Common myeloid progenitor, CD34-positive (primary cell): ENCODE measurements at places on chromosomes 12 and 14.

GRCh38 chr12:49552014-49552413 lies 13.2 kb downstream of the KCNH3 start:
- H3K4me3 ChIP-seq = no peak overlapping the region
- no peak for DNase-seq

GRCh38 chr12:20508962-20509361 lies 140.6 kb downstream of the PDE3A start:
- no peak for DNase-seq
- H3K4me1 ChIP-seq = peaks cover 2% of the 10 kb centered on the region
- H3K27me3 ChIP-seq = no peaks in the 10 kb centered on the region
- no peak overlapping the region for H3K27ac ChIP-seq

- H3K4me3 ChIP-seq = no peak overlapping the region
- H3K4me1 ChIP-seq = peaks cover 8% of the 10 kb centered on the region
- H3K27me3 ChIP-seq = no peaks in the 10 kb centered on the region
- no peak overlapping the region for H3K27ac ChIP-seq
Measured at GRCh38 chr14:71751264-71751663, 181.0 kb upstream of the RGS6 start.

DNA sequence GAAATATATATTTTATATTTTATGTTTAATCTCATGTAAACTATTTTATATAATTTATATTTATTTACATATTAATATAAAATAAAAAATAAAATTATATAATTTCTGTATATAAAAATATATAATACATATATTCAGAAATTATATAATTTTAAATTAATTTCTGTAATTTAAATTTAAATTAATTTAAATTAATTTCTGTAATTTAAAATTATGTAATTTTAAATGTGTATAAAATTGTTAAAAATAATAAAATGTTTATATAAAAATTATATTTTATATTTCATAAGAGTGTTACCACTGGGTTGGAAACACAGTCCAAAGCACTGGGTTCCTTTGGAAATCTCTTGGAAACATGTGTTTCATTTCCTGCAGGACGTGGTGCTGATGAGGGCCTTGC lies 94.6 kb downstream of the DNAH10 start:
- no peak overlapping the region for H3K27ac ChIP-seq
- no peaks in the 10 kb centered on the region for H3K27me3 ChIP-seq
- DNase-seq = no peak

DNA sequence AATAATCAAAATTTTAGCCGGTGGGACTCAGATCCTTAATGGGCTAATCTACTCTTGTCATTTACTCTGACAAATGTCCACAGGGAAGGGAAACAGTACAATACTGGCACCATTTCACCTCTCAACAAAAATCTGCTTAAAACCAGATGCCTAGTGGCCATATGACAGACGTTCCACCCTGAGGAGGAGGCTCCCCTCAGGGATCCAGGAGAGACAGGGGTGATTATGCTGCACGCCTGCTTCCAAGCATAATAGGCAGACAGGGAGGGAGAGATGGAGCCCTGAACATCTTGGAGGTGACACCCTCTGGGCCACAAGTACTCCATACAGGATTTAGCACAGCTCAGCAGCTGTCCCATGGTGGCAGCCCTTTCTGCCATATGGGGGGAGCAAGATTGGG lies 24.8 kb upstream of the AKAP6 start:
- no peak overlapping the region for H3K4me3 ChIP-seq
- H3K4me1 ChIP-seq = peaks cover 6% of the 10 kb centered on the region
- H3K27me3 ChIP-seq = no peaks in the 10 kb centered on the region
- H3K36me3 ChIP-seq = no peaks in the 10 kb centered on the region
- no peak overlapping the region for H3K27ac ChIP-seq

GRCh38 chr14:101711041-101711856 lies 50.3 kb upstream of the PPP2R5C start:
- DNase-seq = peak; percentile 41
- H3K27ac ChIP-seq = peak overlapping the region; percentile 76
- H3K27me3 ChIP-seq = peaks cover 65% of the 10 kb centered on the region
- no peak overlapping the region for H3K4me3 ChIP-seq
- peaks cover 8% of the 10 kb centered on the region for H3K4me1 ChIP-seq

DNA sequence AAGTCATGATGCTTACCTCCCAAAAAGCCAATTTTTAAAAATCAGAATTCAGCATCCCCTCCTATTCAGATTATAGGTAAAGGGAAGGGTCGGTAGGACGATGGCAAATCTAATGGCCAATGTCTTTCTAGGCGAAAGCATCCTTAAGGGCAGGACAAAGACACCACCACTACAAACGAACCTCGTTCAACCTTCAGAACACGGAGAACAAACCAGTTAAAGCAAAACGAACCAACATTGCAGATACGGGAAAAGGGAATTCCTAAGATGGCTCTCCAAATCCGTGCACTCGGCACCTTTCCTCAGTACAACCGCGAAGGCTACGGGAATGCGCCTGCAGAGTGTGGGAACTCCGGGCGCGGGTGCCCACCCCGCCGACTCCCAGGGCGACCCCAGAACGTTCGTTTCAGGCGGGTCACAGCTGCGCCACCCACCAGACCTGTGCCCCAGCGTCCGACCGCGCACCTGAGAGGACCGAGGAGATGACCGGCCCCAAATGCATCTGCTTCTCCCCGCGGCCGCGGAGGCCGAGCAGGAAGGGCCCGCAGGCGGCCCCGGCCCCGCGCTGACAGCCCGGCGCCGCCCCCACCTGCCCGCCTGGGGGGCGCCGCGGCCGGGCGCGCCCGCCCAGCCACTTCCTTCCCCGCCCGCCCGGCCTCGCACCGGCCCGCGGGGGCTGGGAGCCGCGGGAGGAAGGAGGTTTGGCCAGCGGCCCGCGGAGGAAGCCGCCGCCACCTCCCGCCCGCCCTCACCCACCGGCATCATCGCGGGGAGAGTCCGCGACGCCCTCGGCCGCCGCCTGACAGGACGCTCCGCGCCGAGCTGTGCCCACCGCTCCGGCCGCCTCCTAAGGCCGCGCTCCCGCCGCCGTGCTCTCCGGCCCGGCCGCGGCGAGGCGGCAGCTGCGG lies 578 bp downstream of the PPP1R13B start:
- no peaks in the 10 kb centered on the region for H3K36me3 ChIP-seq
- peak; percentile 52 for DNase-seq
- peak overlapping the region; percentile 71 for H3K4me3 ChIP-seq
- H3K4me1 ChIP-seq = peaks cover 22% of the 10 kb centered on the region
- H3K27me3 ChIP-seq = peaks cover 3% of the 10 kb centered on the region
- H3K27ac ChIP-seq = no peak overlapping the region

GRCh38 chr14:68696266-68696665 lies 96.6 kb downstream of the ZFP36L1 start:
- no peaks in the 10 kb centered on the region for H3K36me3 ChIP-seq
- peaks cover 30% of the 10 kb centered on the region for H3K4me1 ChIP-seq
- H3K27me3 ChIP-seq = no peaks in the 10 kb centered on the region

GRCh38 chr12:127819056-127819455 lies 447.9 kb upstream of the TMEM132C start:
- peak; percentile 40 for DNase-seq
- no peak overlapping the region for H3K4me3 ChIP-seq
- H3K4me1 ChIP-seq = no peaks in the 10 kb centered on the region
- H3K36me3 ChIP-seq = no peaks in the 10 kb centered on the region

GRCh38 chr12:128911861-128912260 lies 58.6 kb downstream of the GLT1D1 start:
- no peaks in the 10 kb centered on the region for H3K27me3 ChIP-seq
- H3K4me3 ChIP-seq = no peak overlapping the region
- H3K4me1 ChIP-seq = no peaks in the 10 kb centered on the region
- DNase-seq = no peak
- no peaks in the 10 kb centered on the region for H3K36me3 ChIP-seq

DNA sequence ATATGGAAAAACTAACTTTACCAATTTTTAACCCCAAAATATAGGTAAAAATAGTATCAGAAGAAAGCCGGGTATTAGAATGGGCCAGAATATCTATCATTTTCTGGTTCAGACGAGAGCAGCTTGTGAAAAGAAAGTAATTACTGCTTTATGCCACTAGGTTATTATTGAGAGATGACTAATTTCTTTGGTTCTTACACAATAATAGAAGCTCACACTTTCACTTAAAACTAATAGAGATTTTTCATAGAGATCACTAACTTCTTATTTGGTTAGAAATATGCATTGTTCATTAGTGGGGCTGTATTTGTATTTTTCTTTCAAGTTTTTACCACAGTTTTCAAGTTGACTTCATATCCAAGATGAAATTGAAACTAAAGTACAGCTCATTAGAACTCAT lies 1241.2 kb upstream of the FLRT2 start:
- DNase-seq = no peak
- H3K27ac ChIP-seq = no peak overlapping the region
- no peaks in the 10 kb centered on the region for H3K36me3 ChIP-seq
- H3K4me3 ChIP-seq = no peak overlapping the region
- H3K27me3 ChIP-seq = no peaks in the 10 kb centered on the region

GRCh38 chr14:39050389-39050788 lies 52.6 kb downstream of the SEC23A start:
- no peaks in the 10 kb centered on the region for H3K4me1 ChIP-seq
- H3K27me3 ChIP-seq = no peaks in the 10 kb centered on the region
- H3K36me3 ChIP-seq = peaks cover 53% of the 10 kb centered on the region
- no peak overlapping the region for H3K4me3 ChIP-seq
- H3K27ac ChIP-seq = no peak overlapping the region

DNA sequence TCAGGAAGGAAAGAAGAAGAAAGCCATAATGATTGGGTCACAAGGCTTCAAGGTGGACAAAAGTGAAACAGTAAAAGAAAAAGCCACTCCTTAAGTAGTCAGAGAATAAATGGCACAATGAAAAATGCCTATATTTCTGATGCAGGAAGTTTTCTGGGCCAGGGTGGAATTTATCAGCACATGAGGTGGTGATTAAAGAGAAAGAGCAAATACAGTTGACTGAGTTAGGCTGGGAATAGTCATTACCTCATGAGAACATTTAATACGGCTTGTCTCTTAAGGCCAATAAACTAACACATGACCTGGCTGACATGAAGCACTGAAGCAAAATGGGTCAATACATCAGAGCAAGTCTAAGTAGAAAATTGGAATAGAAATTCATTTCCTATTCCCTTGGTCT lies 499.7 kb downstream of the TMTC2 start:
- no peak for DNase-seq
- no peak overlapping the region for H3K4me3 ChIP-seq
- H3K27ac ChIP-seq = no peak overlapping the region
- H3K4me1 ChIP-seq = no peaks in the 10 kb centered on the region

DNA sequence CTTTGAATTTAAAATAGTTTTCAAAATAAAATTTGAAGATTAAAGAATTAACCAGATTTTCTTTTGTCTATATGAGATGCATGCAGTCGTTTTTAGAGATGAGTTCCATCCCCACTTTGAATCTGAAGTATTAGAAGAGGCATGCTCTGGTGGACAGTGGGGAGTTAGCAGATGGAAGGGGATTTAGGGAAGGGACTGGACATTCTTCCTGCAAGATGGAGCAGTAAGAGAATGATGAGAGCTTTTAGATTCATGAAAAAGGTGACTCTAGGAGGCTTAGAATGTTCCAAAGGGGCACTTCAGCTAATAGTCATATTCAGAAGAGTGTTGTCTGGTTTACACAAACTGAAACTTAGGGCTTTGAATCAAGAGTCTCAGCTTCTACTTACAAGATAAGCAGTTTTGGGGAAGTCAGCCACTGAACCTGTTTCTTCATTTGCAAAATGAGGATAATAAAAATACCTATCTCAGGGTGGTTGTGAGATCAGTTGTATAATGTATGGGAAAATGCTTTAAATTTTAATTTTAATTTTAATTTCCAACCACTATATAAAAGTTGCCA lies 3.7 kb downstream of the ZBTB1 start:
- H3K27ac ChIP-seq = no peak overlapping the region
- H3K4me1 ChIP-seq = peaks cover 24% of the 10 kb centered on the region
- no peaks in the 10 kb centered on the region for H3K36me3 ChIP-seq
- DNase-seq = peak; percentile 63

- no peaks in the 10 kb centered on the region for H3K36me3 ChIP-seq
- H3K4me1 ChIP-seq = peaks cover 42% of the 10 kb centered on the region
- H3K27ac ChIP-seq = no peak overlapping the region
- peak; percentile 63 for DNase-seq
- H3K27me3 ChIP-seq = peaks cover 9% of the 10 kb centered on the region
- peak overlapping the region; percentile 37 for H3K4me3 ChIP-seq
Measured at GRCh38 chr12:47080725-47081502, 1.2 kb upstream of the AMIGO2 start.

GRCh38 chr14:97924922-97925613 lies 1127.9 kb downstream of the VRK1 start:
- no peaks in the 10 kb centered on the region for H3K36me3 ChIP-seq
- no peak for DNase-seq
- no peaks in the 10 kb centered on the region for H3K27me3 ChIP-seq
- no peaks in the 10 kb centered on the region for H3K4me1 ChIP-seq
- H3K4me3 ChIP-seq = no peak overlapping the region

DNA sequence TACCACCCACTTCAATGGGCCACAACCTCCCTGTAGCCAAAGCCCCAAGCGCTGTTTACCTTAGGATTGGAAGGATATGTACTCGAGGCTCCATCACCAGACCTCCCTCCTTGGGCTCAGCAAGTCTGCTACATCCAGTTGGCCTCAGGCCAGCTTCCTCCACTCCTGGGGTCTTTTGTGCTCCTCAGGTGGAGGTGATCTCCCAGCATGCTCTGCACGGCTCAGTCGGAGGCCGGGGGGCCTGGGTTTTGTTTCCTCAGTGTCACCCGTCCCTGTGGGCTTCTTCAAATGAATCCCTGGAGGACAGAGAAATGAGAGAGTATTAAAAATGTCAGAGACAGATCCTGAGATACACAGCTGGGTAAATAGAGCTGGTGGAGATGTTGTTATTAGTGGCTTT lies 723.1 kb upstream of the TBX3 start:
- H3K27ac ChIP-seq = no peak overlapping the region
- no peaks in the 10 kb centered on the region for H3K27me3 ChIP-seq
- no peaks in the 10 kb centered on the region for H3K4me1 ChIP-seq
- no peak for DNase-seq
- no peak overlapping the region for H3K4me3 ChIP-seq

DNA sequence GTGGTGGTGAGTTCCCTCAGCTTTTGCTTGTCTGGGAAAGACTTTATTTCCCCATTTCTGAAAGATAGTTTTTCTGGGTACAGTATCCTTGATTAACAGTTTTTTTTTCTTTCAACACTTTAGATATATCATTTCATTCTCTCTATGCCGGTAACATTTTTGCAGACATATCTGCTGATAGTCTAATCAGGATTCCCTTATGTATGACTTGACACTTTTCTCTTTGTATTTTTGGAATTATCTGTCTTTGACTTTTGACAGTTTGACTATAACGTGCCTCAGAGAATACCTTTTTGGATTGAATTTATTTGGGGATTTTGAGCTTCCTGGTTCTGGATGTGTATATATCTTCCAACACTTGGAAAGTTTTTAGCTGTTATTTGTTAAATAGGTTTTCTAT lies 234.8 kb upstream of the PRICKLE1 start:
- no peak overlapping the region for H3K4me3 ChIP-seq
- no peaks in the 10 kb centered on the region for H3K27me3 ChIP-seq
- DNase-seq = no peak
- H3K27ac ChIP-seq = no peak overlapping the region
- no peaks in the 10 kb centered on the region for H3K36me3 ChIP-seq
- no peaks in the 10 kb centered on the region for H3K4me1 ChIP-seq

DNA sequence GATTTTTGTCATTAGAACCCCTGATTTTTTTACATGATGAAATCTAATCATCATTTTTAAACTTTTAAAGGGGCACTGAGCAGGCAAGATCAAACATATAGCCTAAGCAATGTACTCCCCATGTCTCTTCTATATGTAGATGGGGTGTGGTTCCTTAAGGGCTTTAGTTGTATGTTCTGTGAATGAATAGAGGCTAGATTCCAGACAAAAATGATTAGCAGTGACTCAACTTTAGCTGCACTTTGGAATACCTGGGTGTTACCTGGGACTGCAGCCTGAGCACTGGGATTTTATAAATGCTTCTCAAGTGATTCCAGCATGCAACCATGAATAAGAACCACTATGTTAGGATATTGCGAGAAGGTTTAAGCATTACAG lies 256.7 kb upstream of the PLEKHG7 start:
- H3K36me3 ChIP-seq = no peaks in the 10 kb centered on the region
- DNase-seq = no peak
- H3K27ac ChIP-seq = no peak overlapping the region
- H3K4me1 ChIP-seq = peaks cover 6% of the 10 kb centered on the region
